ENCODE measurements at places on chromosomes 2 and 18.

DNA sequence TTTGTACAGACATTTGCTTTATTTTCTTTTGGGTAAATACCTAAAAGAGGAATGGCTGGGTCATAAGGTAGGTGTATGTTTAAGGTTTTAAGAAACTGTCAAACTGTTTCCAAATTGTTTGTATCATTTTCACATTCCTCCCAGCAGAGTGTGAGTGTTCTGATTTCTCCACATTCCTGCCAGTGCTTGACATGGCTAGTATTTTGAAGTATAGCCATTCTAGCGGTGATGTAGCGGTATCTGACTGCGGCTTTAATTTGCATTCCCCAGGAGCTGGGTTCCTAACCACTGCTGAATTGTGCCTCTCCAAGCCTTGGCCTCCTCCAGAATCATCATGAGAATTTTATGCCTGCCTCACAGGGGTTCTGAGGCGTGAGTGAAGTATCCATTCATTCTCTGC lies 61.8 kb upstream of the ARL4C start:
- no peak for DNase-seq

DNA sequence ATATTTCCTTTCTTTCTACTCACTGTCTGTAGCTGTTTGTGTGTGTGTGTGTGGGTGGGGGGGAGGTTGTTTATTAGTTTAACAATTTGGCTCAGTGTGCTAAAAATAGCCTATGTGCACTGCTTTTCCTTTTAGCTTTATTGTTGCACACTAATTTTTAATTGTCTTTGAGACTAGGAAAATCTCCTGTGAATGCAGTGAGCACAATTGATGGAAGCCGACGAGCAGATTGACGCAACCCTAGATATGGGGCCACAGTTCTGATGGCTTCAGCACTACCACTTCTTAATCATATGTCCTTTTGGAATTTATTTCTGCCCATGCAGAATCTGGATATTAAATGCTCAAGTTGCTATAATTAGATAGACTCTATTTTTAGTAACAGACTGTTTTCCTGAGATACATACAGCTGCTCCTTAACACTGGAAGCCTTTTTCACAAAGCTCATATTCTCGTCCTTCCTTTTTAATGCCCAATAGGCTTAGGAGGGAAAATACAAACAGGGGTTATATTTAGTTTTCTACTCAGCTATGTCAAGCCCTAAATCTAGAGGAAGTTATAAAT lies 109.1 kb downstream of the IRS1 start:
- no peak for DNase-seq

DNA sequence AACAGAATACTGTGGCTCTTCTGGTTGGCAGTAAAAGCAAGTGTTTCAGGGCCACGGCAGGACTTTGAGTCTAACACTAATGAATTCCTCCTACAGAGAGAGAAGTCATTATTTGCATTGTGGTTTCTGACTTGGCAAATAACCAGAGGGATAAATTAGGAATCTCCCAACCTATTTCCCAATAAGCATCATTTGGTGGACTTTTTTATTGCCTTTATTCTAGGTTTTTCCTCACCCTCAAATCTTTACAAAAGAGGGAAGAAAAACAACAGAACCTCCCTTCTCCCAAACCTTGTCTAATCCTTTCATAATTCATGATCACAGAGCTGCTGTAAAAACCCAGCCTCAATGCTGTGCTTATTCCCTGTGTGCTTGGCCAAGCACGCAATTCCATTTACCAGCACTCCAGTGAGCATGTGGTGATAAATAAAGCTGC lies 179.7 kb downstream of the AGPS start:
- DNase-seq: no peak

GRCh38 chr2:191625016-191625415 lies 52.9 kb upstream of the NABP1 start:
- no peak for DNase-seq

DNA sequence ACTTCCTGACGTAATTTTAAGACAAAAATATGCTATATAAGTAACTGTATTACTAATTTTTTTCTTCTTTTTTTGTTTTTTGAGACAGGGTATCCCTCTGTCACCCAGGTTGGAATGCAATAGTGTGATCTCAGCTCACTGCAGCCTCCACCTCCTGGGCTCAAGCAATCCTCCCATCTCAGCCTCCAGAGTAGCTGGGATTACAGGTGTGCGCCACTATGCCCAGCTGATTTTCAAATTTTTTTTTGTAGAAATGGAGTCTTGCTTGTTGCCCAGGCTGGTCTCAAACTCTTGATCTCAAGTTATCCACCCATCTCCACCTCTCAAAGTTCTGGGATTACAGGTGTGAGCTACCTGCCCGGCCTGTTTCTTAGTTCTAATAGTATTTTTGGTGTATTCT lies 29.7 kb downstream of the TCF23 start:
- DNase-seq: no peak

GRCh38 chr2:173521450-173522192 lies 166.9 kb downstream of the CDCA7 start:
- DNase-seq: no peak

GRCh38 chr2:218123986-218124385 lies 1.8 kb upstream of the CXCR2 start:
- DNase-seq: no peak

DNA sequence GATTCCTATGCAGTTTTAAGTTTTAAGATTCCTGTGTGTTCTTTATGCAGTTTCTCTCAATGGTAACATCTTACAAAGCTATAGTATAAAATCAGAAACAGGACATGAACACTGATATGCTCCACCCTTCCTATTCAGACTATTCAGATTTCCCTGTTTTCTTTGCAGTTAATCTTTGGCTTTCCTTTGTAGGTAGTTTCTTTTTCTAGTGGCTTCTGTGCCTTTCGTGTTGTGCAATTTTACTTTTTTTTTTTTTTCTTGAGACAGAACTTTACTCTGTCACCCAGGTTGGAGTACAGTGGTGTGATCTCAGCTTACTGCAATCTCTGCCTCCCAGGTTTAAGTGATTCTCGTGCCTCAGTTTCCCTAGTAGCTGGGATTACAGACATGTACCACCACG lies 94.9 kb upstream of the RNU4ATAC start:
- no peak for DNase-seq

DNA sequence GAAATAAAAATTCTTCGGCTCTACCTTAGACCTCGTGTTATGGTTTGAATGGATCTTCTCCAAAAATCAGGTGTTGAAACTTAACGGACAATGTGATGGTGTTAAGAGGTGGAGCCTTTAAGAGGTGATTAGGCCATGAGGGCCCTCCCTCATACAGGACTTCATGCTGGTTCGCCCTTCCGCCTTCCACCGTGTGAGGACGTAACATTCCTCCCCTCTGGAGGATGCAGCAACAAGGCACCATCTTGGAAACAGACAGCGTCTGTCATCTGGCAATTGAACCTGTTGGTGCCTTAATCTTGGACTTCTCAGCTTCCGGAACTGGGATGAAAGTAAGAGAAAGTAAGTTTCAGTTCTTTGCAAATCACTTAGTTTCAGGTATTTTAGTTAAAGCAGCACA lies 126.3 kb upstream of the SPRED2 start:
- DNase-seq: no peak

GRCh38 chr18:58727776-58728500 lies 56.7 kb downstream of the MALT1 start:
- no peak for DNase-seq

DNA sequence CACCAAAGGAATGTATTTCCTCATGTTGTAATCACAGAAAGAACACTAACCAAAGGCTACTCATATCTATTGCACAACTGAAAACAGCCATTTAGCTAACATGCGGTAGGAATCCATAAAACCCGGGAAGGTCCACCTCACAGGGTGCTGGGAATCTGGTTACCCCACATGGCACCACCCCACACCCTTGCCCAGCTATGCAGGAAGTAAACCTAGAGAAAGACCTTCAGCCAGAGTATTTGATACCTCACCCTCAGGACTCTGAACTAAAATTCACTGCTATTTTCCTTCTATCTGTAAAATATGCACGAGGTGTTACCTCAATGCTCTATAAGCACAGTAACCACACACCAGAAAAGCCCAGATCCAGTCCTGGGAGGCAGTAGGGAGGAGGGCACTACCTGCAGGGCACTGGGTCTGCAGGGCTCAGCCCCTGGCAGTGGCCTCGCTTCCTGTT lies 45.8 kb downstream of the PTPN2 start:
- no peak for DNase-seq

Data from GM12892 (cell line).